Natural killer cell treated with Interleukin-12 subunit alpha and Interleukin-12 subunit beta and Interleukin-15 and Interleukin-18, amount 100 ng/mL, for 72 hours (primary cell): ENCODE measurements at places on chromosomes 11 and 22.
A peak's percentile ranks its signal among the peaks of the same experiment; 100 is the strongest.

DNA sequence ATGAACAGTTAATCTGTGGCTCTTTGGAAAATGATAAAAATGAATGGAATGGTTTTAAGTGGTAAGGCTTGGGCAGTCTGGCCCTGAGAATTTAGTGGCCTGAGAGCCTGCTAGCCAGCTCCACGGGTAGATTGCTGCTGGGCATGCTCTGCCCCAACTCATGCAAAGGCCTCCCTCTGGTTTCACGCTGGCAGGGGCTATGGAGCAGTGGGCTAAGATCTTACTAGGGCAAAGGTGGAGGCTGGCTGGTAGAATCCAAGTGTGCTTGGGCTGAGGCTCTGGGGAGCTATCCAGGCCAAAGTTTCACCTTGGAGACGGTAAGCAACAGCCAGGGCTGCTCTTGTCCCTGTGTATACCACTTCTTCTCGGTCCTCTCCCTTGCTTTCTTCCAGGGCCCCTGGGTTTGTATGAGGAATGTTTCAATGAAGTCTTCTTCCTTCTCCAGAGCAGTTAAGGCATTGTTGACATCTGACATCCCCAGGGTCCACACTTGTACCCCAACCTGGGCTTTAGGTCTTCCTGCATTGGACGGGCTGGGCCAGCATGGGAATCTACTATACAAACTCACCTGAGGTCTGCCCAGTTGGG, 27.4 kb downstream of the UBE2L3 start:
- DNase-seq: no peak

DNA sequence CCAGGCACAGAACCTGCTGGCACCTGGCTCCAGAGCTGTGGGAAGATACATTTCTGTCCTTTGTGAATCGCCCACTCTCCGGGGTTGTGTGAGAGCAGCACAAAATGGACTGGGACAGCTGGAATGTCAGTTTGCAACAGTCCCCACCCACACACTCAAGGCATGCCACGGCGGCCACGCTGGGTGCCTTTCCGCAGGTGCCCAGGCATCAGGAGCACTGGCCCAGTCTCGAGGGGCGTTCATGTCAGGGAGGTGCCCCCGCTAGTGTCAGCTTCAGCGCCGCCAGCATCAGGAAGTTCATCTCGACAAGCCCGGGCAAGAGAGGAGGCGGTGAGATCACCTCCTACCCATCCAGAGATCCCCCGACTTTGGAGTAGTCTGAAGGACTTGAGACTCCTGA, 2.1 kb downstream of the TP53AIP1 start:
- no peak for DNase-seq

DNA sequence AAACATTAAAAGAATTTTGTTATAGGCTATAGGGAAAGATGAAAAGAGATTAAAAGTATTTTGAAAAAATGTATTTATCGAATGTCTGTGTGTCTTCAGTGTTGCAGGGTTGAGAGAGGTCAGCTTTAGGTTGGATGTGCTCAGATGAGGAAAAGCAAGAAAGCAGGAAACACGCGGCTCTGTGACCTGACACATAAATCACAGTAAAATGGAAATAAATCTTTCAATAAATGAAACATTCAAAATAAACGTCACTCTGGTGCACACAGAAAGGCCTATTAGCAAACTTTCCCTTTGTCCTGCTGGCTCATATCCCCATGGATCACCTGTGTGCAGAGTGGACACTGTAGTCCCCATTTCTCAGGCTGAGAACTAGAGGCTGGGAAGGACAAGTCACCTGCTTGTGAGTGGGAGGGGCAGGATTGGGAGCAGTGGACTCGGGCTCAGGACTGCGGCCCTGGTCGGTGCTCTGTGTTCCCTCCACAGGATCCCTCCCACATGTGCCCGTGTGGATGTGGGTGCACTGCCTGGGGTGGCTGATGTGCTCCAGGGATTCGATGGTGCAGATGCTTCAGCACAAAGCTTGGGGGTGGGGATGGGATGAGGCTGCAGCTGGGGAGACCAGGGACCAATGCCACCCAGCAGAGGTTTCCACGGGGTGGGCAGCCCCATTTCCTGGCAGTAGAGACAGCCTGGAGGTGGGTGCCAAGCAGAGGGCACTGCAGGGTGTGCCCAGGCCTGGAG, 96.0 kb upstream of the IGLL5 start:
- DNase-seq: no peak

GRCh38 chr11:19694796-19695345, 17.8 kb upstream of the NAV2 start:
- peak; percentile 57 for DNase-seq
